SIG-M5 (cell line): ENCODE measurements at places on chromosomes 16 and 17.

DNA sequence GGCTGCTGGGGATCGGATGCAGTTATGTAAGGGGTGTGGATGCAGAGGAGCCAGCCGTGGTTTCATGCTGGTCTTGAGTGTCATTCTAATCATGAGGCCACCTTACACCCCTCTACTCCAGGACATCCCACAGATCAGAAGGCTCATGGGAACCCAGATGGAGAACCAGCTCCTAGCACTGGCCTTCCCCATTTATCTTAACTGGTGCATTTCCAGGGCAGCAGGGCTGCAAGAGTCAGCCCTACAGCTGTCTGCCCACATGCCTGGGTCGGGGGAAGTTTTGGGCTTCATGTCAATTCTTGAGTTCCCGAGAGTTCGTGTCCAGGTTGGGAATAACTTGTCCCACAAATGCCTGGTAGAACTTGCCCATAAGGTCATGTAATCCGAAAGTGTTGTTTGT lies 29.1 kb downstream of the RPTOR start:
- DNase-seq = no peak

DNA sequence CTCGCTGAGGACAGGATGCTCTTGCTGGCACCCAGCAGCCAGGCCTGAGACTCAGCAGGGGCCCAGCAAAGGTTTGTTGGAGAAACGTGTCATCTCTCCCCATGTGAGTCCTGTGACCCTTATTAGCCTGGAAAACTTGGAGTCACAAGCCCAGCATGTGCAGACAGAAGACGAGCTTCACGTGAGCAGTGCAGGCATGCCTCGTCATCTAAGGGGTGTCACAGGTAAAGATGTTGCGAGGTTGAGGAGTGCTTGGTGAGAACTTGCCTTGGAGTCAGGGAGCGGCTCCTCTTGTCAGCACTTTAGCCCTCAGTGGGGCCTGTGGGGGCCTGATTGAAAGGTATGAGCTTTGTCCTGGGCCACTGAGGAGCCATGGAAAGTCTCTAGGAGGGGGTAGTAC lies 2.1 kb upstream of the CTRL start:
- no peak for DNase-seq

- DNase-seq = no peak
Observed at GRCh38 chr16:82059161-82059982, 24.3 kb downstream of the HSD17B2 start.

- no peak for DNase-seq
Observed at GRCh38 chr16:86880316-86881117, 302.2 kb downstream of the FOXL1 start.

DNA sequence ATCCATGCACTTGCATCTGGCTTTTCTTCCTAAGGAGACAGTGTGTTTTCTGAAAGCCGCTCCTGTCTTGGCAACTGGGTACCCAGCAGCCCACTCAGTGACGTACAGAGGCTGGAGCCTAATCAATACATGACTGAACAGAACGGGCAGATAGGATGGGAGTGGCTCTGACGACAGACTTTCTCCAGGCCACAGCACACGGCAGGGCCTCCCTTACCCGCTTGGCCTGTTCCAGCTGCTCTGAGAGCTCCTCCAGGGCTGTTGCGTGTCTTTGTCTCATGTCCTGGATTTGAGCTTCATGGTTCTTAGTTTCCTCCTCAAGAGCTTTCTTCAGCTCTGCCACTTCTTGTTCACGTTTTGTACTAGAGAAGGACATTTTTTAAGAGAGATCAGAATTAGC lies 64.9 kb downstream of the NDEL1 start:
- DNase-seq = no peak

- DNase-seq = no peak
Observed at GRCh38 chr17:80453998-80454556, 22.3 kb downstream of the NPTX1 start.

DNA sequence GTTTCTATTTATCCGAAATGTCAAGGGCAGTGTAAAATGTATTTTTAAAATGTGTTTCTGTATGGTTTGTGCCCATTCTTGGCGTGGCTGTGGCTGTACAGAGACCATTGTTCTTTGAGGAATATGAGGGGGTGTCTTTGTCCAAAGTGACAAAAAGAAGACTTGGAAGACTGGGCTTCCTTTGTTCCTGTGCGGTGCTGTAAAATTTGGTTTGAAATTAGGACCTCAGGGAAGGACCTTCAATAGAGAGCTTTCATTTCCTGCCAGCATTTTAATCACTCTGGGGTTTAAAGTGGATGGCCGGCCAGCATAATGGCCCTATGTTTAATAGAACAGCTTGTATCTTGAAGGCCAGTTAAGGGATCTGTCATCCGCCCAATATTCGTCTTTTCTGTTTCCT lies 190.1 kb upstream of the TBX2 start:
- no peak for DNase-seq

DNA sequence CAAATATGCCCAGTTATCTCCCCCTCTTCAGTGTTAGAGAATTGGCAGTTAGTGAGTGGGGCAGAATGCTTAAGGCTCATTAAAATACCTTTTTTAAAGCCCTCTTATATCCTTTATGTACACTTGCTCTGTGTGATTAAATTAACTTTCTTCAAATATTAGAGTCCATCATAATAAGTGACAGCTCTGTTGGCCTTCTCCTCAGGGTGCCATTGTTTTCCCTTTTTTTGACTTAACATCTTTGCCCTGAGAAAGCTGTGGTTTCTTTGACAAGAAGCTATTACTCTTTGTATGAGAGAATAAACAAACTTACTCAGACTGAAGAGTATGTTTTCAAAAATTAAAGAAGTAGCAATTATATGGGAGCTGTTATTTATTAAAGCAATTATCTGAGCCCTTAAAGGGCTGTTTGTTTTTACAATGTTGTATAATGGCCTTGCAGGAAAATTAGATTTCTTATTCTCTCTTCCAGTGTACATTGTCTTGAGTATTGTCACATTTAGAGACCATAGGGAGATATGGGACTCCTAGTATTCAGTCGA lies 13.4 kb downstream of the RBBP6 start:
- DNase-seq = no peak

DNA sequence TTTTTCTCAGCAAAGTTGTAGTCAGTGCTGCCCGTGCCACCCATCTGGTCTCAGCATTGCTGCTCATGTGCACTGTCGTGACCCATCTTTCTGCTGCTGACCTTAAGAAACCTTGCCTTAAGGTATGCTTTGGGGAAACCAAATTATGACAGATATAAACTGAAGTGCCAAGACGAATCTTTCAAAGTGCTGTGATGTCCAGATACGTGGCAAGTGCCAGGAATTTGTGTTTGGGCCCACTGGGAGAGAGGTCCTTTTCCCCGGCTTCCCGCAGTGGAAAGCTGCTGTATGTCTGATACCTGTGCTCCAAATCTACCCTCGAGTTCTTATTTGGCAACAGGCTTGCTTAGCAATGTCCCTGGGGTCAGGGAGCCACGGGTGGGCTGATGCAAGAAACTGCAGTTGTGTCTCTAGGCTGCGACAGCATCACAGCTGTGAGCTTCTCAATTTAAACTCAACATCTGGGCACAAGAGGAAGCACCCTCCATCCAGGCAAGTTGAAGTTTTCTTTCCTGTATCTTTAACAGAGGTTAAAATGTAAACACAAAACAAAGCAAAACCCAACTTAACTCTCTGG lies 30.3 kb upstream of the TOX3 start:
- DNase-seq = no peak

DNA sequence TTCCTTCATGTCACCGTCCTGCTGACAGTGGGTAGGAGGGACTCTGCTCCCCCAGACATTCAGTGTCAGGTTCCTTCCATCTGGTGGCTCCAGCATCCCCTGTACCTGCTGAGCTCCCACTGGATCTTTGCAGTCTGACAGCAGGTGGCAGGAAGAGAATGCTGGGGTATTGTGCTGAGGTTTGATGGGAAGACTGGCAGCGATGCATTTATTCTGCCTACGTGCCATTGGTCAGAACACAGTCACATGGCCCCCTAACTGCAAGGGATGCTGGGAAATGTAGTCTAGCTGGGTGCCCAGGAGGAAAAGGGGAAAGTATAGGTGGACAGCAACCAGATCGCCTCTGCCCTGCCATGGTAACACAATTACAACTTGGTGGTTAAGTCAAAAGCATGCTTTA lies 44.4 kb downstream of the IRX3 start:
- DNase-seq = no peak

DNA sequence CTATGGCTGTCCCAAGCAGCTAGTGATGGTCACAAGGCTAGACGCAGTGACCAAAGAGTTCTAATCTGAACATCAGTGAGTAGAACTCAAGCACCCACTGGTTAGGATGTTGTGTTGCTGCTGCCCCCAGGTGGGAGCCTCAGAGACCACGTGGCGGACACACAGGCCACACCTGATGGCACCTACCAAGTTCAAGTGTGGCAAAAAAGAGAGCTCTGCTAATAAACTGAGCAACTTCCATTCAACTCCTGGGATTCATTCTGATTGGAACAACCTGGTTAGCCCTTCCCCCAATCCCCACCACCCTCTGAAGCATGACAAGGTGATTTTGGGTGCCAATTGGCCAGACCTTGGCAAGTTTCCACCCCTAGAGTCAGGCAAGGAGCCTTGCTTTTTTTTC lies 3.5 kb upstream of the LCMT1 start:
- no peak for DNase-seq

GRCh38 chr16:86200722-86201121 lies 301.8 kb downstream of the IRF8 start:
- DNase-seq = no peak

DNA sequence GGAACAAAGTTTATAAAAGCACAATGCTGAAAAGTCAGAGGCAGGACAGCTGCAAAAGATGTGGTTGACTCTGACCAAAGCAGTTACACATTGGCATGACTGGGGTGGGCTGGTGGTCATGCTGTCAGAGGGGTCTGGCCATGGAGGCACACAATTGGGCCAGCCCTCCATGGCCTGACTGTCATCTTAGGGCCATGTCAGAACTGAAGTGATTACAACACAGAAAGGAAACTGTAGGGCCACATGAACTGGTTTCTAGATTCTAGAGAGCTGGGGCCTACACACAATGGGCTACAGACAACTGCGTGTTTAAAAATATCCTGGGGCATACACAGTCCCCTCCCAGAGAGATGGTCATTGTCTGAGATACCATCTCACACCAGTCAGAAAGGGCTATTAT lies 380.6 kb downstream of the GRIN2A start:
- DNase-seq = no peak

DNA sequence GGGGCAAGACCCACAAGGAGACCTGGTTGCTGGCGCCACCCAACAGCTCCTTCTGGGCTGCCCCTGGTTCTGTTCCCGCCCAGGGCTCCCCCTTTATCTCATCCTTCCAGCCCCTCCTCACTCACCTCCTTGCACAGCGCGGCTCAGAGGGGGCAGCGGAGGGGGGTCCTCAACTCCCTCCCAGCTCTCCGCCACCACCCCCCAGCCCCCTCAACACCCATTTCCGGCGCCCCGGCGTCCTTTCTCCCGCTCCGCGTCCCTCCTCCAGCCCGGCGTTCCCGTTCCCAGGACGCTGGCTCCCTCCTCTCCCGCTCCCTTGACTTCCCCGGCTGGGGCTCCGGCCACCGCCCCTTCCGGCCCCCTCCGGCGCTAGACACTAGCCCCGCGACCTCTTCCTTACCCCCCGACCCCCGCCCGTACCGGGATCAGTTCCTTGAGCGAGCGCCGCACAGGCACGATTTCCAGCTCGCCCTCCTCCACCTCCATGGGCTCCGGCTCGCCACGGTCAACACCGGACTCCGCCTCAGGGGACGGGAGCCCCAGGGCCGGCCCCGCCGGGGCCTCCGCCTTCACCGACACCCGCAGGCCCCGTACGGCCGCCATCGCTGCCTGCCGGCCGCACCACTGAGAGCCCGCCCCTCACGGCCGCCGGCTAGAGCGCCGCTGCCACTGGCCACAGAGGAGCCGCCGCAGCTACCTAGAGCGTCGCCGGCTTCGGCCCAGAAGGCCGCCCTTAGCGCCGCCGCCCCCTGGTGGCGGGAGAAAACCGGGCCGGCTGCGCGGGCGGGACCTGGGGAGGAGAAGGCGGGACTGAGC lies at the start of gene NCBP3:
NCBP3 (minus strand) TSS at position 626 of the 816 bp plus-strand sequence; CDS start at position 603, 23 bp downstream.
- no peak for DNase-seq

DNA sequence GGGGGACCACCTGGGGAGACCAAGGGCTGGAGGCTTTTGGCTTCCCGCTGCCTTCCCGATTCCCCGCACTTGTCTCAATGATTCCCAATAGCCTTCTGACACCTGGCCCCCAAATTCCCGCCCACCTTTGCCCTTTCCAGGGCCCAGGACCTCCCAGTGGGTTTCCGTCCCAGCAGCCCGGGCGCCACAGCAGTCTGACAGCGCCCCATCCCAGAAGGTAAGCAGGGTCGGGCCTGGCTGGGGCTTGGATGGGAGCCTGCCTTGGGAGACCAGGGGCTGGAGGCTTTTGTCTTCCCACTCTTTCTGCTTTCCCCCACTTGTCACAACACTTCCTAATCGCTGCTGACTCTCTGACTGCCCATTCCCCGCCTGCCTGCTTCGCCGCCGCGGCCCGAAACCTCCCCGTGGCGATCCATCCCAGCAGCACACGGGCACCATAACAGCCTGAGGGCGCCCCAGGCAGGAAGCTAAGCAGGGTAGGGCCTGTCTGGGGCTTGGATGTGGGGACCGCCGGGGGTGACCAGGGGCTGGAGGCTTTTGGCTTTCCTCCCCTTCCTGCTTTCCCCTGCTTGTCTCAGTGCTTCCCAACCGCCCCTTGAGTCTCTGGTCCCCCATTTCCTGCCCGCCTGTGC lies 2289.3 kb downstream of the TP53TG3F start:
- no peak for DNase-seq

DNA sequence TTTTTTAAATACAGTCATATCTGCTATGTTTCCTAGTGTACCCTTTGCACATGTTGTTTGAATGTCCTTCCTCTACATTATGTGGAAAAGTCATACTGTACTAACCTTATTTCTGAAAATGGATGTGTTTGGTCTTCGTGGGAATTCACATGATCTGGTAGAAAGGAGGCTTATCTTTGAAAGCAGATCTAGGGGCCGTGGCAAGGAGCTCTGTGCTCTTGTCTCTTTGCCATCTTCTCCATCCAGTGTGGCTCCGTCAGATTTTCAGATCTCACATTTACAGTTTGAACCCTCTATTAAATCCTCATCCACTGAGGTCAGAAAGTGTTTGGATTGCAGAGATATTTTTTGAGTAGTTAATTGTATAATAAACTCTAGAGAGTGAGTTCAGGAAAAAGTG lies 32.9 kb downstream of the MAP2K4 start:
- DNase-seq = no peak
